ENCODE measurements at places on chromosomes 3 and 15.

- DNase-seq = peak; percentile 76
These were observed 14.1 kb downstream of the APH1B start for GRCh38 chr15:63291507-63291906.

DNA sequence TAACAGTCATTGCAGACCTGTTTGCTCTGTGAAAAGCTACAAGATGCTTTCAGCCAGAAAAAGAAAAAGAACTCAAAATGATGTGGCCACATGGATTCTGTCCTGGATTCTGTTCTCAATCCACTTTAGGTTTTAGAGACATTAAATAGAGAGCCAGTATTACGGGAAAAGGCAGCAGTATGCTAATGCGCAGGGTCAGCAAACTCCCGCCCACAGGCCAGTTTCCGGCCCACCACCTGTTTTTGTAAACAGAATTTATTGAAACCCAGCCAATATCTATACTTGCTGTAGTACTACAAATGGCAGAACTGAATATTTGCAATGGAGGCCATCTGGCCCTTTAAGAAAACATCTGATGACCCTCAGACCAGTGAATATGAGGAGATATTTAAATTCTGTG lies 416.1 kb downstream of the ERC2 start:
- no peak for DNase-seq

- no peak for DNase-seq
These were observed 26.0 kb downstream of the DCBLD2 start for GRCh38 chr3:98875535-98875934.

DNA sequence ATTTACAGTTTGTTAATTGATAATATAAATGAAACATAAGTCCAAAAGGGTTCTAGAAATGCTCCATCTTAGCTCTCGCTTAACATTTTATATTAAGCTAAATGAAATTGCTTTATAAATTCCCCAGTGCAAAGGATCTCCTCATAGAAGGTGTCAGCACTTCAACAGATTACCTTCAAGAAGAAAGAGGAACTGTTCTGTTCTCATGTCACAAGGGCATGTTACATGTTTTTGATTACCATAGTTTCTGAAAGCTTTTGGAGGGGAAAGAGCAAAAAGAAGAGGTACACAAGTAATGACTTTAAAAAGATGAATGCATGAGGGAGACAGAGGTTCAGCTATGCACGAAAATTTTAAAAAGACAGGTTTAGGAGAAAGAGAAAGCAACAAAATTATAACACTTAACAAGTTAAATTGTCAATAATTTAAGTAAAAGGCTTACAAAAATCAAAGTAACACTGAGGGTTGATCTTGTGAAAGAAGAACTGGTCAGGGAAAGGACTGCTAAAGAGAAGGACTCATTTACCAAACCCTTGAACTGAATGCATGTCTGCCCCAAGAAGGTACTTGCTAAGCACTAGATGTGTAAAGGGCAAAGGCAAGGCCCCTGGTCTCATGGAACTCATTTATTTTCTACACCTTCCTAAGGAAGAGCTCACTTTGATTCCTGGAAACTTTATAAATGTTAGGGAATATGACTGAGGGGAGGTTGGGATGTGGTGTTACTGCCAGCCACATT lies 45.1 kb downstream of the CCDC191 start:
- DNase-seq = no peak

DNA sequence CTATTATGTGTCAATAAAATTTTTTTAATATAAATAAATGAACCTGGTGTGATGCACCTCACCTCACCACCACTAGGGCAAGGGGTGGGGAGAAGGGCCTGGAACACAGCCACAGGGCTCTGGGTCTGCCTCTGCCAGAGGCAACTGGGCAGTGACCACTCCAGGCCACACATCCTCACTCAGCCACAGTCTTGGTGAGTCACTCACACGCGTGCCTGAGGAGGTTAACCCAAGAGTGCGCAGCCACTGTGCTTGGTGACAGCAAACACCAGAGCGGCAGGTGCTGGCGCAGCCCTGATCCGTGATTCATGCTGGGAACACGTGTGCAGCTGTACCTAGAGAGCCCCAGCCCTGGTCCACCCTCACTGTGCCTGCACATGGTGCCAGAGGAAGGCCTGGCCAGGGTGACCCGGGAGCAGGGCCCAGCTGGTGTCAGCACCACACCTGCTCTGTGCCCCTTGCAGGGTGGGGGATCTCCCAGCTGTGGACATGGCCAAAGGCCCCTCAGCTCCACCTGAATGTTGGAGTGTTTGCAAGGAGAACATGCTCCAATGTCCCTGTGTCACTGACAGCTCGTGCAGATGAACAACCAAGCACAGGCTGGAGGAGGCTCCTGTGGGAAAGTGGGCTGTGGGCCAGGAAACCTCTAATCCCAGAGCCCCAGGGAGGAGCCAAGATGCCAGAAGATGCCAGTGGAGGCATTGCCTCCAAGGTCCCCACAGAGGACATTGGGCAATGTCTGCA lies 2.1 kb downstream of the SLC41A3 start:
- peak; percentile 14 for DNase-seq

- DNase-seq = no peak
These were observed 142.9 kb upstream of the ANKRD28 start for GRCh38 chr3:15940641-15941040.
